ENCODE measurements at places on chromosomes 4 and X.

DNA sequence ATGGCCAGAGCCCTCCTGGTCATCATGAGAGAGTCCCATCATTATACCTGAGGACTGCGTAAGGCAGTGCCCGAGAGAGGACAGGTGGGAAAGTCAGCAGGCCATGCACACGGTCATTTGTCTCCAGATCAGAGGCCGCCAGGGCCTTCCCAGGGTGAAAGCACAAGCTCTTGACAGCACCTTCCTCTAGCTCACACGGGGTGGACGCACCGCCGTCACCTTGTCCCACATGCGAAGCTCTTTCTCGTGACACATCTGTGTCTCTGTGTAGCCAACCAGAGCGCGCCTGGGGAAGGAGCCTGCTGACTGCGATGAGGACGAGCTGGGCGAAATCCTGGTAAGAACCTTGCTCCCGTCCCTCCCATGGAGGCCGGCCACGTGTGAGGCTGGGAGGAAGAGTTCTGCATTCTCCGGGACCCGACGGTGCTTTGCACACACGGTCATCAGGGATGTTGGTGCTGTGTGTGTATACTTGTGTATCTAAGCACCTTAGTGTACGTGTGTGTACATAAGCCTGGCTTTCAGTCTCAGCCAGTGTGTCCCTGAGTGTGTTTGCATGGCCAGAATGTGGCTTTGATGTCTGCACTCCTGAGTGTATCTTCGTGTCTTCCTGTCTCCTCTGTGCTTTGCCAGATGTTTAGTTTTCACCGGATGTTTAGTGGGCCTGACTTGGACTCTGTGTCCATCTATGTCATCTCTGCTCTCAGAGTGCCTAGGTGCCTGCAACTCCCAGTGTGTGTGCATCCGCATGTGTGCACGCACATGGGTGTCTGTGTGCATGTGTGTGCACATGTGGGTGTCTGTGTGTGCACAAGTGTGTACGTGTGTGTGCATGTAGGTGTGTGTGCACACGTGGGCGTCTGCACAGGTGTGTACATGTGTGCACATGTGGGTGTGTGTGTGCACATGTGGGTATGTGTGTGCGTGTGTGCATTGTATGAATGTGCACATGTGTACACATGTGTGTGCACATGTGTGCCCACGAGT, 15.1 kb downstream of the ATP5ME start:
- no peak for DNase-seq

DNA sequence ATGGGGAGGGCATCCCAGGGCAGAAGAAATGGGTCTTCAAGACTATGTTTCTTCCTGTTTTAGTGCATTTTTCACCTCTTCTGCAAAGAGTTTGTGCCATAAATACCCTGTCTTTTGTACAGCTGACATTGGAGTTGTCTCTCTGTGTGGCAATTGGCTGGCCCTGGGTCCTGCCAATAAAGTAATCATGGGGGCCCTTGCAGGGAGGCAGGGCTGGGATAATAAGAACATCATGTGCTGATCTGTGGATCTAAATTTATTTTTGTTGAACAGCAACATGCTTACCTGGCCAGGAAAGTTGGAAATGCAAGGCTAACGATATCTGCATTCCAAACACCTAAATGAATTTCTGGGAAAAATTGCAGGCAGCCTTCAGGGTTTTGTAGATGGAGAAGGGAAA, 174.6 kb upstream of the GATB start:
- no peak for DNase-seq

DNA sequence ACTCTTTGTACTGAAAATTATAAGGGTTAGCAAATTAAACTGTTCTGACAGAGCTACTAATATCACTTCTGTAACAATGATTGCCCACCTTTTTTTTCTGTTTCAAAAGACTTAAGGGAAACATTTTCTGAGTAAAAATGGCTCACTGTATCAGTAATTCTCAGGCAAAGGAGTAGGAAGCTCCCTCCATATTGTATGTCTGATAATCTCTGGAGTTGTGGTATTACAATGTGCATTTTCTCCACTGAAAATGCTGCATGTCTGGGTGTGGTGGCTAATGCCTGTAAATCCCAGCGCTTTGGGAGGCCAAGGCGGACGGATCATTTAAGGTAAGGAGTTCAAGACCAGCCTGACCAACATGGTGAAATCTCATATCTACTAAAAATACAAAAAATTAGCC, 4.4 kb upstream of the STAP1 start:
- DNase-seq, result no peak

DNA sequence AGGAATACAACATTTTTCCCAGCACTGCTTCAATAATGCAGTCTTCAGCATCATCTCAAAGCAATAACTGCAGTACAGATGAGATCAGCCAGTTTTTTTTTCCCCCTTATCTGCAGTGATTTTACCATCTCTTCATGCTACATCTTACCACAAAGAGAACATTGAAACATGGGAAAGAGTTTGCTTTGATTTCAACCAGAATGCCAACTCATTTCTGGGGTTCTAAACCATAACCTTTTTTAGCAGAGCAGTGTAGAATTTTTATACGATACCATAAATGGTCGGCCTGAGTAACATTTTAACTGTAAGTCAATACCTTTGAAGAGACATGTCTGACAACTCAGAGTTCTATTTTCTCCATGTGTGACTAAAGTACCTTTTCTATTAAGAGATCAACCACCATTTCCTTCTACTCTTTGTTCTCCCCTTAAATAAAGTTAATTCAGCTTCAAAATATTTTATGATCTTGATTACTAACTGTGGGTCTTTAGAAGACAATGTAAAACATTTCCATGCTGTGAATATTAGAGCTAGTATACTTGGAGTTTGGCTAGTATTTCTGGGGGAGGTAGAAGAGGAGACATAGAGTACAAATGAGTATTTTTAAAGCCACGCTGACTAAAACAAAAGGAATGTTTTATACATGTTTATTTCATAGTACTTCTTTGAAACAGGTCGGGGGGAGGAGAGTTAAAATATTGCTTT, 69.1 kb downstream of the TET2 start:
- DNase-seq, result peak; percentile 48

- DNase-seq, result no peak
Measured at GRCh38 chr4:76544725-76545124, 109.7 kb downstream of the SHROOM3 start.

DNA sequence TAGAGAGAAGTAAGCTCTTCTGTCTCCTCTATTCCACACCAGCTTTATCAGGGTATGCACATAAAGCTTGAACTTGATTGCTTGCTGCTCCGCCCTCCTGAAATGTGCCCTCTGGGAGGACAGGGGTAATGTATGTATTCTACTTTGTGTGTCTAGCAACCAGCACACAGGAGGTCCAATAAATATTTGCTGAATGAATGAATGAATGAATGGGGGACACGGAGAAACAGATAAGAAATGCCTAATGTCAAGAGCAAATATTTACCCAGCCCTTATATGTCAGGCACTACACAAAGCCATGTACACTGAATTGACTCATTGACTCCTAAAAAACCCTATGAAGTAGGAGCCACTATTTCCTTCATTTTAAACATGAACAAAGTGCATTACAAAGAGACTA, 2.3 kb upstream of the MSL3 start:
- DNase-seq, result no peak

- DNase-seq, result peak; percentile 24
Measured at GRCh38 chrX:64206556-64207162, 1.2 kb upstream of the AMER1 start.

GRCh38 chr4:111230265-111230664, 607.4 kb upstream of the PITX2 start:
- DNase-seq, result no peak

DNA sequence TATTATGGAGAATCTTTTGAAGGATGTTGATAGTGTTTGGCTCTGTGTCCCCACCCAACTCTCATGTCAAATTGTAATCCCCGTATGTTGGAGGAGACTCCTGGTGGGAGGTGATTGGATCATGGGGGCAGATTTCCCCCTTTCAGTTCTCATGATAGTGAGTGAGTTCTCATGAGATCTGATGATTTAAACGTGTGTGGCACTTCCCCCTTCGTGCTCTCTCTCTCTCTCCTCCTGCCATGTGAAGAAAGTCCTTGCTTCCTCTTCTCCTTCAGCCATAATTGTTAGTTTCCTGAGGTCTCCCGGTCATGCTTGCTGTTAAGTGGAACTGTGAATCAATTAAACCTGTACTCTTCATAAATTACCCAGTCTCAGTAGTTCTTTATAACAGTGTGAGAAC, 166.1 kb upstream of the NUDT6 start:
- no peak for DNase-seq

DNA sequence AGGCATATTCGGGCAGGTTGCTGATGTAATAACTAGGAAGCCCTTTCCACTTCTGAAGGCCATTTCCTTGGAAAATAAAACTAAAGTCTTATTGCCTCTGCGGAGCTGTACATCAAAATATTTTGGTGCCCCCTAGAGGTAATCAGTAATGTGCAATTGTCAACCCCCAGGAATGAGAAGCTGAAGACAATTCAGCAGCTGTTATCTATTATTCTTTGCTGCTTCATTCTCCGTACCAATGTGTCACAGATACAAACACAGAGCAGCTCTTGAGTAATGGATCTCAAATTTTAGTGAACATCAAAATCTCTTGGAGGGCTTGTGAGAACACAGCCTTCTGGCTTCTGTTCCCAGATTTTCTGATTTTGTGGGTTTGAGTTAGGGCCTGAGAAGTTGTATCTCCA, 3.5 kb upstream of the SLIT2 start:
- no peak for DNase-seq

- no peak for DNase-seq
Measured at GRCh38 chr4:148344941-148345340, 97.3 kb downstream of the NR3C2 start.

GRCh38 chrX:281166-281999, at the start of gene PLCXD1:
Gene PLCXD1 (plus strand): TSS chrX:281381. CDS start chrX:284188, 2,807 bp downstream.
- no peak for DNase-seq

- no peak for DNase-seq
Measured at GRCh38 chr4:56730097-56730496, 49.0 kb upstream of the HOPX start.

- DNase-seq, result no peak
Measured at GRCh38 chr4:103002551-103002950, 17.0 kb downstream of the SLC9B1 start.

DNA sequence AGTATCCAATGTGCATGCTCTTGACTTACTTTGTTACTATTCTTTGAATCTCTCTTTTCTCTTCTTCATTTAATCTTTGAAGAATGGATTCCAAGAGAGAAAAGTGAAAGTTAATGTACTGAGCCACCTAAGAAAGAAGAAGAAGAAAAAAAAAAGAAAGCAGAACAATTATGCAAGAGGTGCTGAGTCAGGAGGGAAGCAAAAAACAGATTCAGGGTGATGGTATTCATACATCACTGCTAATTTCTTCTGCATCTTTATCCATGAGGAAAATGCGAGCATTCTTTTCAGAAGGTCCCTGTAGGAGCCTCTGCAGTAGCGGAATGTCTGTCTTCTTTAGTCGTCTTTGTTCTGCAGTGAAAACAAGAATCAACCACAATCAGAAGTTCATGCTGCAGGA, 43.9 kb downstream of the RASSF6 start:
- no peak for DNase-seq

DNA sequence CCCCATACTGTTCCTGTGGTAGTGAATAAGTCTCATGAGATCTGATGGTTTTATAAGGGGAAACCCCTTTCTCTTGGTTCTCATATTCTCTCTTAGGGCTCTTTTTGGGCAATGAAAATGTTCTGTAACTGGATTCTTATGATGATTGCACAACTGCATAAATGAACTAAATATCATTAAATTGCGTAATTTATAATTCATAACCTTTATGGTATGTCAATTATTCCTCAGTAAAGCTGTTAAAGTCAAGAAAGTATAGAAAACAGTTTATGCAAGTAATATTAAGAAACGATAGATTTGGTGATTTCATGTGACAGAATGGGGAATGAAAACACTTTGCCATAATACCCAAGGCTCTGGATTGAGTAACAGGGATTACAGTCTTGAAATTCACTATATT, 33.5 kb upstream of the SPANXD start:
- DNase-seq, result no peak

- DNase-seq, result no peak
Measured at GRCh38 chrX:42930071-42930470, 152.1 kb upstream of the PPP1R2C start.

Measured in GM06990 (cell line).